SW 1271 (cell line): ENCODE measurements at places on chromosomes 7 and 10.

GRCh38 chr7:125406111-125406510 lies 476.5 kb upstream of the POT1 start:
- no peak for DNase-seq

- no peak for DNase-seq
Measured at GRCh38 chr10:1345368-1345767, 289.2 kb downstream of the WDR37 start.

DNA sequence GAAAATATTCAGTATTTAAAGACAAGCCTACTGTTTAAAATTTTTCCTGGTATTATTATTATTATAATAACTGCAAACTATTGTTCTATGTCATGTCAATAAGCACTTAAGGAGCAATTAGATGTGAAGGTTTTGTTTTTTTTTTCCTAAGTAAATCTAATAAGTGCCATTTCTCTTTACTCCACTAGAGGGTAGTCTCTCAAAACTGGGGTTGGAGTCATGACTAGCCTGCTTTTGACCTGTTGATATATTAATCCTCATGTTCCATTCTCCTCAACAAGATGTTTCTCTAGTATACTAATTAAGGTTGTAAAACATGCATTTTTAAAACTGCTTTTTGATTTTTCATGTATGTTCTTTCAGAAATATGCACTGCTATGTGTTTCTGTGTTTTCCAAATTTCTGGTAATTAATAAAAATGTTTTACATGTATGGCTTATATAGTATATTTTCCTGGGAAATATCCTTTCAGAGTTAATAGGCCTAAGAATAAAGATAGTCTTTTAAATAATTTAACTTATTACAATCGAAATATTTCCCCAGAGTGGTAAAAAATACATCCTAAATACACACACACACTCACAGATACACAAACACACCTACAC lies 1.0 kb upstream of the LRRN3 start:
- no peak for DNase-seq

GRCh38 chr10:64036321-64036930 lies 515.2 kb downstream of the REEP3 start:
- DNase-seq = no peak

- no peak for DNase-seq
Measured at GRCh38 chr10:88103576-88103975, 240.2 kb downstream of the PTEN start.
